ENCODE measurements at places on chromosomes 16 and 17. TPM values are rescaled to one million over a fixed set of nuclear protein-coding genes. Genes with fewer than 3 reads are reported as not detected.
A peak's percentile ranks its signal among the peaks of the same experiment; 100 is the strongest.

GRCh38 chr16:566475-567372 lies at the start of gene NHLRC4:
Gene NHLRC4, plus strand, starts transcription at chr16:567005. Its CDS starts 1,043 bp downstream, at chr16:568048.
- peak; percentile 63 for DNase-seq

Gene SNN
- total RNA-seq = 6.7 TPM

DNA sequence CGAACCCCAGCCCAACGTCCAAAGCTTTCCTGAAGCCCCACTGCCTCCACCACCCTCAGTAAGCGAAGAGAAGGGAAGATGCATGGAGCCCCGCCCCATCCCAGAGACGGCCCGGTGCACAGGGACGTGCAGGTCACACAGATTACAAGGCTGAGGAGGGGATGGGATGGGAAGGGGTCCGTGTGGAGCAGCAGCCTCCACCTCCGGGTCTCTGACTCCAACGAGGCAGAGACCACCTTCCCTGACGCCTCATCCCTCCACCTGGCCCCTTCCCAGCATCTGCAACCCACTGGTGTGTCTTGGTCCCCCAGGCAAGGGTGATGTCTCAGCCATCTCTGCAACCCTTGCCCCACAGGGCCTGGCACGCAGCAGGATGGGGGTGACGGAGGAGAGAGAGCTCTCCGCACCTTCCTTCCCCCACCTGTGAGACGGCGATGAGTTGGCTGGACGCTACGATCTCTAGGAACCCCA lies 58.5 kb downstream of the TBC1D16 start:
- DNase-seq = no peak

GRCh38 chr17:9403257-9403656 lies 172.4 kb downstream of the STX8 start:
- no peak for DNase-seq

Gene ALOXE3
- total RNA-seq = not detected

DNA sequence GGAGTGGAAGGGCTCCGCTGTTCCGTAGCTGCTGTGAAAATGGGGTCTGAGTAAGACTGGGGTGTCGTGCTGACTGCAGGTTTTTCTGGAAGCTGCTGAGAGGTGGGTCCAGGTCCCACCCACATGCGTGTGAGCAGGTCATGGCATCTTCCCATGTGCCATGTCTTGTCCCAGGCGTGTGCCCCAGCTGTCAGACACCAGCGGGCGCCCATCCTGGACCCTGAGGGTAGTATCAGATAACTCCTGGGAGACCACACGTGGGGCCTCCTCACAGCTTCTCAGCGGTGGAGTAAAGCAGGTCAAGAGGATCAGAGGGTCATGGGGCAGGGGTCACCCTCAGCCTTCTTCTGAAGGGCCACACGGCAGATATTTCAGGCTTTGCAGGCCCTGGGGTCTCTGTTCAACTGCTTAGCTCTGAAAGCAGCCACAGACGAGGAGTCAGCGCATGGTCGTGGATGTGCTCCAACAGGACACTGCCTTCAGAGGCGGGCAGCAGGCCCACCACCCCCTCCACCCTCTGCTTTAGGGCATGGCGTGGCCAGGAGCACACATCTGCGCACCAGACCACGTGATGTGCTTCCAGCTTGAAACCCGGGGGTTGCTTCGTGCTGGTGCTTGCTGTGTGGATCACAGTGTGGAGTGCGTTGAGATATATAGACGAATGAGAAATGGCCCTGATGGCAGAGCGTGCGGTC lies 68.7 kb downstream of the BANP start:
- no peak for DNase-seq

- peak; percentile 44 for DNase-seq
Observed at GRCh38 chr17:6596941-6597340, 40.6 kb upstream of the PITPNM3 start.

Gene UMOD
- not detected for total RNA-seq

DNA sequence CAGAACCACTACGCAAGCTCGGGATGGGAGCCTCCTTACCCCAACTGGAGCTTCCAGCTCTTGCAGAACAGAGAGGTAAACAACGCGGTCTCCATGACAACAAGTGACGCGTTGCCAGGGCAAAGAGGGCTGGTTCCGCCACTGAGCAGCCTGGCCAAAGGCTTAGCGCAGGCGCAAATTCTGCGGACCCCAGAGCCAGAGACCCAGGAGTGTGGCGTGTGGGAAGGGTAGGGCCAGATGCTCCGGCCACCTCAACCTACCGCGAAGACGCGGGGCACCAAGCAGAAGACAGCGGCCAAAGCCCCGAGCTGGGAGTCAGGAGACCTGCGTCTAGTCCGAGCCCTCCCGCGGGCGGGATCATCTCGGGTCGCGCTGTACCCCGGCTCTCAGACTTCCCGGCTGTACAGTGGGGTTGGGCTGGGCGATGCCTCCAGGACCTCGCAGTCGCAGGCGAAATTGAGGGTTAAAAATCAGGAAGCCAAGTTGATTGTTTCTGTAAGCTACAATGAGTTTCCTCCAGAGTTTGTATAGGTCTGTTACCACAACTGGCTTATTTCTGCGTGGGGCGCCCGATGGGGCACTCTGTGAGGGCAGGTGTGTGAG lies at the start of gene TEKT1:
TSS of gene TEKT1 (minus strand) at position 69 of the 603 bp plus-strand sequence. CDS start 1,353 bp downstream, outside the sequence.
- peak; percentile 74 for DNase-seq

Gene SMIM5
- total RNA-seq = not detected

Gene RASL10B
- total RNA-seq = 0.76 TPM

DNA sequence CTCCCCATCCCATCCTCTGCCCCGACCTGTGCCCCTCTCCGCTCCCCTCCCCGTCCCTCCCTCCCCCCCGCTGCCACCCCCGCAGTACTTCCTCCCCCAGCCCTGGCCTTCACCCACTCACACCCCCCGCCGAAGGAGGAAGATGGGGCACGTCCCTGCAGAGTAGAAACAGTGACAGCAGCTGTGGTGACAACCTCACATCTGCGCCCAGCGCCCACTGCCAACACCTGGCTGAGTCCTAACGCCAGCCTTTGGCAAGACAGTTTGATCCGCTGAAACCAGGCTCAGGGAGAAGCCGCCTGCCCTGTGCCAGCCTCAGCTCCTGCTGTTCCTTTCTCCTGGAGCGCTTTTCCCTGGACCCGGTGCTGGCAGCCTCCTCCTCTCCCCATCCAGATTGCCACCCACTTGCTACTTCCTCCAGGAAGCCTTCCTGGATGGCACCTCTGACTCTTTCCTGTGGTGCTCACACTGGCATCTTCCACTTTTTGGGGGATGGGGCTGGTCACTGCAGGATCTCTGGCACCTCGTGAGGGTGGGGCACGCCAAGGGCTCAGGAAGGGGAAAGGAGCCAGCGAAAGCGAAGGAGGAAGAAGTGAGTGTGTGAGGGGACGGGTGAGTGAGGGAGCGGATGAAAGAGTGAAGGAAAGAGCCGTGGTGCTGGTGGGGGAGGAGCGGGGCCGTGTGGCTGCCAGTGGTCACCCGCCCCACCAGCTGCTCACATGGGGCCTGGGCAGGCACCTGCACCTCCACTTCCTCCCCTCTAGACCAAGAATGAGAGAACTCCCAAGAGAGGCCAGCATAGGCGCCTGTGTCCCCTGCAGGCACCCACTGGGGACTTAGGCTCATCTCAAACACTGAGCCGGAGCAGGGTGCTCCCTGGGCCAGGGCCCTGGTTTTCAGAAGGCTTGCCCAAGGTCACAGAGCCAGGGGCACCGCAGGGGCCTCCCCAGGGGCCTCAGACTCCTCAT lies 27.0 kb downstream of the ZFPM1 start:
- DNase-seq = no peak

- DNase-seq = no peak
Observed at GRCh38 chr17:62738281-62738680, 69.8 kb downstream of the MARCHF10 start.

- peak; percentile 95 for DNase-seq
Observed at GRCh38 chr16:58515125-58515870, at the start of gene SETD6. Gene SETD6, plus strand, starts transcription at chr16:58515517. Its CDS starts 21 bp downstream, at chr16:58515538.

Gene MAP2K3
- 42.6 TPM for total RNA-seq

DNA sequence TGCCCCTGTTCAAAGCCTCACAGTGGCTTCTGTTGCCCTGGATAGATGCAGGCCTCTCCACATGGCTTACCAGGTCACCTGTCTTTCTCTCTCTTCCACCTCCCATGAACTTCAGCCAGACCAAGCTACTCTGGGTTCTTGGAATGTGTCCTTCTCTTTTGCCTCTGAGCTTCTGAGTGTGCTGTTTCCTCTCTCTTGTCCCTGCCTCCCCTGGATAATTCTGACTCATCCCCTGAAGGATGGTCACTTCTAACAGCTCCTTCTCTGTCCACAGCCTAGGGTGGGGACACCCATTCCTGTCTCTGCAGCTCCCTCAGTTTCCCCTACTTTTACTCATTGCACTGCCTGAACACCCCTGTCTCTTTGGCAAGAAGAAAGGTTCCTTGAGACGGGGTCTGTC lies 2.9 kb downstream of the GUCY2D start:
- DNase-seq = peak; percentile 49

DNA sequence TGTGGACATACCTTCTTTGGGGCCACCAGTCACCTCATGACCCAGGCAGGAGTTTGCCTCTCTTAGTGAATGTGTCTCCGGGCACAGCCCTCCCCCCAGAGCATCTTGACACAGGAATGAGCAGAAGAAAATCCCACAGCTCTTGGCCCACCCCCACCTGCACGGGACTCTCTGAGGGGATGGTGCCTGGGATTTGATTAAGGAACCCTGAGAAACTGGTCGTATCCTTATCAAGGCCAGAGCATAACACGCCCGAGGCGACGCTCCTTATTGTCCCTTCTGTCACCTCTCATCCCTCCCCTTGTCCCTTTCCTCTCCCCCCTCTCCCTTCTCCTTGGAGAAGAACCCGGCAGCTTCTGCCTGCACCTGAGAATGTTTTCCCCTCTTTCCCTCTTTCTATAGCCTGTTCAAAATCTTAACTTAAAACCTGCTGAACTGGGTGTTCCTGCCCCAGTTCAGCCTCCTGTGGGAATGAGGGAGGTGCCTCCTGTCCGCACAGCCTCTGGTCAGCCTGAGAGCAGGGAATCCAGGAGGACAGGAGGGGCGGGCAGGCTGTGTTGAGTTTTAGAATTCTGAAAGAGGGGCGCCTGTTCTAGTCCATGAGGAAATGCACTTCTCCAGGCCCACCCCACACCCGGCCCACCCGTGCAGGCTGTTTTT lies 140.7 kb upstream of the PLCG2 start:
- no peak for DNase-seq
